ENCODE measurements at places on chromosomes 4 and X. TPM values are rescaled to one million over a fixed set of nuclear protein-coding genes. Genes with fewer than 3 reads are reported as not detected.

The QRFPR gene
- total RNA-seq = not detected

The GBA3 gene
- not detected for total RNA-seq

The PDZD4 gene
- 0.60 TPM for total RNA-seq

The HPGDS gene
- total RNA-seq = 0.15 TPM

The TEX13C gene
- not detected for total RNA-seq

The FHIP1A gene
- not detected for total RNA-seq

The PPEF2 gene
- 0.10 TPM for total RNA-seq

The DCHS2 gene
- total RNA-seq = not detected

The NUDT10 gene
- total RNA-seq = 0.25 TPM

The LARP7 gene
- 48.5 TPM for total RNA-seq

The HTR2C gene
- total RNA-seq = not detected

The FAT4 gene
- total RNA-seq = not detected

The CFAP99 gene
- total RNA-seq = not detected

The P2RY4 gene
- total RNA-seq = 0.25 TPM

The WDFY3 gene
- total RNA-seq = 0.89 TPM

The TLR7 gene
- 0.10 TPM for total RNA-seq

The DCAF4L1 gene
- 0.19 TPM for total RNA-seq

The UGT8 gene
- 0.12 TPM for total RNA-seq

The LRRC66 gene
- total RNA-seq = 0.27 TPM

The SLC6A14 gene
- total RNA-seq = not detected

The ELF4 gene
- 49.5 TPM for total RNA-seq

The USP17L22 gene
- total RNA-seq = not detected

The CXCL6 gene
- not detected for total RNA-seq

The RNF175 gene
- not detected for total RNA-seq

The BST1 gene
- 1.0 TPM for total RNA-seq

The SRPX gene
- total RNA-seq = 0.21 TPM

The MRPL1 gene
- total RNA-seq = 35.8 TPM

The CISD2 gene
- 40.7 TPM for total RNA-seq

The FAM47A gene
- total RNA-seq = not detected

The ARHGAP36 gene
- total RNA-seq = not detected

The PHOX2B gene
- total RNA-seq = not detected
